ENCODE measurements at places on chromosomes 7 and 10.

- peak; percentile 32 for DNase-seq
These were observed 348.3 kb upstream of the AKR1E2 start for GRCh38 chr10:4477664-4478063.

DNA sequence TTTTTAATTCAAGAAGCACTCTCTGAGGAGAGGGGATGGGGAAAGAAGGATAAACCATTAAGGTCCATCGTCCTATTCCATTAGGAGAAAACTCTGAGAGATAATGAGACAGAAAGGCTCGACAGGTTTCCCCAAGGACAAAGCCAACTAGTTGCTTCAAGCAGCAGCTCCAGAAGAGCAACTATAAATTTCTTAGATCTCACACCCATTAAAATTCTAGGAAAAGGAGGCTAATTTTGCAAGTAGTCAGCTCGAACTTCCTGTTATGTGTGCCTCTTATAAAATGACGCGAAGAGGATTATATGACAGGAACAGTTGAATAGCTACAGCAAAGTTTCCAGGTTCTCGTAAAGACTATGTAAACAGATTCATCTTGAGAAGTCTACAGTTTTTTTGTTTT is 52.0 kb upstream of the ST8SIA6 start:
- no peak for DNase-seq

GRCh38 chr10:5081091-5081490 is 13.1 kb upstream of the AKR1C3 start:
- no peak for DNase-seq

- DNase-seq: peak; percentile 65
These were observed 26.1 kb upstream of the CCNJ start for GRCh38 chr10:96017191-96017687.

- DNase-seq: no peak
These were observed 36.0 kb downstream of the RHOBTB1 start for GRCh38 chr10:60908031-60908430.

DNA sequence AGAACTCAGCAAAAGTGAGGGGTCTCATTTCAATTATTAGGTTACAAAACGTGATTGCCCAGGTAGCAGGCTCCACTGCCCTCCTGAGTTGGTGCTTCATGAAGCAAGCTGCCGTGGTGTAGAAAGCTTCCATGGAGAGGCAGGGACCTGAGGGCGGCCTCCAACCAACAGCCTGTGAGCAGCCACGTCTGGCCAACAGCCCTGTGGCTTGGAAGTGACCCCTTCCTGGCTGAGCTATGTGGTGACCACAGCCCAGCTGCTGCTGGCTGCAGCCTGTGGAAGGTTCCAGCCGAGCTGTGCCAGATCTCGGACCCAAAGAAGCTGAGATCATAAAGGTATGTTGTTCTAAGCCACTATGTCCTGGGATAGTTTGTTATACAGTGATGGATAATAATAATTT is 122.5 kb upstream of the KLF6 start:
- DNase-seq: no peak

All from mesendoderm (in vitro differentiated cells).